SK-N-SH treated with all-trans-retinoic acid at 6 μM for 48 hours (cell line): ENCODE measurements at places on chromosomes 13 and 19.

- ATAC-seq = no peak
These were observed 54.0 kb upstream of the C13orf46 start for GRCh38 chr13:114027826-114028225.

- ATAC-seq = no peak
These were observed 5.9 kb downstream of the MTMR6 start for GRCh38 chr13:25281193-25281934.

- ATAC-seq = no peak
These were observed 101.8 kb downstream of the SOX1 start for GRCh38 chr13:112168761-112169160.

- ATAC-seq = peak; percentile 66
These were observed 529.2 kb upstream of the NBEA start for GRCh38 chr13:34412817-34413375.

DNA sequence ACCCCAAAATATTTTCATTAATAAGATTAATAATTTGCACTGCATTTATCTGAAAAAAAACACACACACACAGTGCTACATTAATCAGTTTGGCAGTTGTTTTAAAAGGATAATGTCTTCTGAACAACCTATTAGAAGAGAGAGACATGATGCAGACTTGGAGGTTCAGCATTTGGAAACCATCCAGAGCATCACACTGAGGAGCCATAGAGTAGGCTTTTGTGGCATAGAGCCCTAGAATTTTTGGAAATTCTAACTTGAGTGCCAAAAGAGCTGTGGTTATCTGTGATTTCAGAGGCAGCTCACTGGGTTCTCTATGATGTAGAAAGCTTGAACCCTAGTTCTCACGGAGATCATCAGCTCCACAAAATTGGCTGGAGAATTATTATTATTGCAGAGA, 90.2 kb downstream of the RFC3 start:
- ATAC-seq = no peak

- no peak for ATAC-seq
These were observed 17.5 kb upstream of the LGALS14 start for GRCh38 chr19:39686739-39687138.

DNA sequence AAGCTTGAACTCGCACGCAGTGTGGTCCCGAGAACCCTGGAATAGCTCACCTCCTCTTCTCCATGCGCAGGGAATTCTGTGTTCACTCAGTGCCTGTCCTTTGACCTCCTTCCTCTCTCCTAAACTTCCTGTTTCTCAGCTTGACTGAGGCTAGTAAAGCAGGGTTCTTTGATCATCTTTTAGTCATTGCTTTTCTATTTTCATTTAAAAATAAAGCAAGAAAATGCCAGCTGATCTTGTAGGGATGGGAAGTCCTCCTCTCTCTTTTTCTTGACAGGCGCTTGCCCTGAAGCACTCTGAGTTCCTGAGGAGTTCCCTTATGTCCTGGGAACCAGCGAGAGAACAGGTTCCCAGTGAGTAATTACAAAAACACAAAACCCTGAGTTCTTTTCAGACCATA, 62.8 kb downstream of the ARHGEF7 start:
- no peak for ATAC-seq

- peak; percentile 37; the same call in 2 of the 3 replicates for ATAC-seq
These were observed 38.1 kb upstream of the ZNF766 start for GRCh38 chr19:52231154-52231910.

DNA sequence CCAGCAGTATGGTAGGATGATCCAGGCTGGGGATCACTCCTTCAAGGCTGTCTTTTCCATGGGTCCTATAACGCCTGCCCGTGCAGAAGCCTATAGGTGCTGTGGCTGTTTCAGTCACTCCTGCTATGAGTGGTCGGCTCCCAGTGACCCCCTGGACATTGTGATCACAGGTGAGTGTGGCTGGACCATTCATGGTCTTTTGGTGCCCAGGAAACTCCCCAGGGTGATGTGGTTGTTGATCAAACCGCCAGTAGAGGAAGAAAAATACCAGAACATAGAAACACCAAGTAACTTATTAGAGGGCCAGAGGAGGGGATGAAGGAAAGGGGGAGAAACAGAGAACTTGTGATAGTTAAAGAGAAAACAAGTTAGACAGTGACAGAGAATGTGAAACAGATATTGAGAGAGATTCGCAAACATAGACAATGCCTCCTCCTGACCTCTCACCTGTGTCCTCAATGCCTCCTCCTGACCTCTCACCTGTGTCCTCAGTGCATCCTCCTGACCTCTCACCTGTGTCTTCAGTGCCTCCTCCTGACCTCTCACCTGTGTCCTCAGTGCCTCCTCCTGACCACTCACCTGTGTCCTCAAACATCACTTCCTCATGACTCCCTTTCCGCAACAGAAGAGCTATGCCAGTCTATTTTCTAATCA, 19.4 kb downstream of the LAIR2 start:
- no peak for ATAC-seq

DNA sequence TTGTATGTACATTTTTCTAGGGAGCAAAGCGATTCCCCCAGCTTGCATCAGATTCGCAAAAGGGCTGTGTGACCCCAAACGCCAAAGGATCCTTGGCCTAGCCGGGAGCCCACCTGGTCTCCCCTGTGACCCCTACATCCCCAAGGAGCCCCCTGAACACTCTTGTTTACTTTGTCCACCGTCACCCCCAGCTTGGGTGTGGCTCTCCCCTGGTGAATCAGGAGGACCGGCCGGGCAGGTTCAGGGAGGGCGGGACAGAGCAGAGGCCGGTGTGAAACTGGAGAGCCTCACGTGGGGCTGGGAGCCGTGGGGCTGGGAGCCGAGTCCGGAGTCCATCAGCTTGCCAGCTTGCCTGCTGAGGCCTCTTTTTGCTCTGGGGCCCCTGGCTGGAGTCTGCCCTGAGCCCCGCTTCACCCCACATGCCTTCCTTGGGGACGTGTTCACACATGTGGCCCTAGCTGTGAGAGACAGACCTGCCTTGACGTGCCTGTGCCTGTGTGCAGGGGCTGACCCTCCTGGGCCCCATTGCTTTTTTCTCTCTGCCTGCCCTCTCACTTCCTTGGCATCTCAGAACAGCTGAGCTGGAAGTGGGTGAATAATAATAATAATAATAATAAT, 2.0 kb downstream of the ITPKC start:
- no peak for ATAC-seq

GRCh38 chr13:30103161-30103840, 204.1 kb downstream of the KATNAL1 start:
- peak; percentile 39 for ATAC-seq

DNA sequence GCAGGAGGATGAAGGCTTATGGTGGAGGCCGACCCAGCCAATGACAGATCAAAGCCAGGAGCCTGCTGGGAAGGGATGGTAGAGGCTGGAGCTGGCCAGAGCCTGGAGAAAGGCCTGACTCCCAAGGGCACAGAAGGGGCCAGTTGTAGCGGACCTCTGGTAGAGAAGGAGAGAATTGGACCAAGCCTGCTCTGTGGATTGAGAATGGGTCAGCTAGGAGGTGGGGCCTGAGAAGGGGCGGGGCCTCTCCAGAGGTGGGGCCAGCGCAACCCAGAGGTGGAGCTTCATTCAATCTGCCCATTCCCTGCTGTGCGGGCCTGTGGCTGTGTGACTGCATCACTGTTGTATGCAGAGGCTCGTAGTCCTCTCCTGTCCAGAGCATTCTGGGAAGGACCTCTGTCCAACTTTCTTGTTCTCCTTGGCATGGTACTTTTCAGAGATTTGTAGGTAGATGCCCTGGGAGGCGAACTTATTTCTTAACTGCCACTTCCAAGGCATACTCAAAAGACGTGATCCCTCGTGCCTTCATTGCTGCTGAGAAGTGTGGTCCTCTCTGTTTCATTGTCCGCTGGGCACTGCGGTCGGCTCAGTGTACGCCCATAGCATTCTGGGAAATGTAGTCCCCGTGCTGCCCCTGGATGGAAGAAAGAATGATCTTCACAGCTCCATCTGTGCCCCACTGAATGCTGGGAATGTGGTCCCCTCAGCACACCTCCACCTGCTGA, 6.7 kb downstream of the GRIN2D start:
- peak; percentile 54 for ATAC-seq

DNA sequence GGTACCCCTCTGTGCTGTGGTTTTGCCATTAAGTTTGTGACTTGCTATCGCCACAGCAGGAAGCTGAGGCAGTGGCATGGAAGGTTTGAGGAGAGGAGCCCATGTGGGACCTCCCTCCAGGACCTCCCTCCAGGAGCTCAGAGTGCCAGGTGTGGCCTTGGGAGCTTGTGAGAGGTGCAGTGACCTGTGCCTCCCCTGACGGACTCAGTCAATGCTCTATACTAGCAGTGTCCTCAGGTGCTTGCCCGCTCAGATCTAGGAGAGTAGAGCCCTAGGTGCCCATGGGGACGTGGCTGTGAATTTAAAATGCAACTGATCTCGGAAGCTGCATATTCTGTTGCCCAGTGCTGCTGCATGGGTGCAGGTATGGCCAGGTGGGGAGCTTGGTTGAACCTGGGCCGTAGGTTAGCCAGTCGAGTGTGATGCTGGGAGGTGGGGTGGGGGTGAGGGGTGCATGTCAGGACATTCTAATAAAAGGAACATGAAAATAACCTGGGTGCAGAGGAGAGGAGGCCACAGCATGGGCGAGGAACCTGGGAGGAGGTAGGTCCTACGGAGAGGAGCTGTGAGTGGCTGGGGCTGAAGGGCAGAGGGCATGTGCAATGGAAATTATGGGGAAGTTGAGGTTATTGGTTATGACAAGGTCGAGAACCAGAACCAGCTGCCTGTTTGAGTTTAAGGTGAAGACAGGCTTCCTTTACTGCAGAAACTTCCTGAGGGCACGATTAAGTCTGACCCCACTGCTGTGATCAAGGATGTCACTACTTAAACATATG, 41.6 kb downstream of the TEX29 start:
- ATAC-seq = no peak

- no peak for ATAC-seq
These were observed 79.0 kb downstream of the INSR start for GRCh38 chr19:7215176-7215575.

DNA sequence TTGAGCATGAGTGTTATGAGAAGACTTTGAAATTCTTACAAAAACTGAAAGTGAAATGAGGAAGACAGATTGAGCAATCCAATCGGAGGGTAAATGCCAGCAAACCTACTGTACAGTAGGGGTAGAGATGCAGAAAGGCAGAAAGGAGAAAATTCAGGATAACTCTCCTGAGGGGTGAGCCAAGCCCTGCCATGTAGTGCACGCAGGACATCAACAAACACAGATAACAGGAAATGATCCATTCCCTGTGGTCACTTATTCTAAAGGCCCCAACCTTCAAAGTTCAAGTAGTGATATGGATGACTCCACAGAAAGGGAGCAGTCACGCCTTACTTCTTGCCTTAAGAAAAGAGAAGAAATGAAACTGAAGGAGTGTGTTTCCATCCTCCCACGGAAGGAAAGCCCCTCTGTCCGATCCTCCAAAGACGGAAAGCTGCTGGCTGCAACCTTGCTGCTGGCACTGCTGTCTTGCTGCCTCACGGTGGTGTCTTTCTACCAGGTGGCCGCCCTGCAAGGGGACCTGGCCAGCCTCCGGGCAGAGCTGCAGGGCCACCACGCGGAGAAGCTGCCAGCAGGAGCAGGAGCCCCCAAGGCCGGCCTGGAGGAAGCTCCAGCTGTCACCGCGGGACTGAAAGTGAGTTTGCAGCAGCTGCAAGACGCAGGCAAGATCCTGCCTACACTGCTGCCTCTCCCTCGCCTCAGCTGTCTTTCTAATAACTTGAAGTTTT, at the start of gene TNFSF13B:
TNFSF13B (plus strand) TSS at position 118 of the 728 bp plus-strand sequence; CDS start at position 296, 178 bp downstream.
- no peak for ATAC-seq

DNA sequence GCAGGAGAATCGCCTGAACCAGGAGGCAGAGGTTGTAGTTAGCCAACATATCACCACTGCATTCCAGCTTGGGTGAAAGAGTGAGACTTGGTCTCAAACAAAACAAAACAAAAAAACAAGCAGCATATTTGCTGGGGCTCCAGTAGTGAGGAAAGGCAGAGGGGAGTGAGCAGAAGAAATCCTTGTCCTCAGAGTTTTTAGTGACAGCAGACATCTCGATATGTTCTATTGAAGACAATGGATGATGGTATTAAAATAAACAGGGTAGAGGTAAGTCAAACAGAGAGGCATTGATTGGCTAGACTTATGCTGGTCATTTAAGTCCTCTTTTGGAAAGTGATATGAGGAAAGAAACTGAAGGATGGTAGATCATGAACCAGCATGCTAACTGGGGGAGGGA, 19.0 kb downstream of the NLRP7 start:
- no peak for ATAC-seq

DNA sequence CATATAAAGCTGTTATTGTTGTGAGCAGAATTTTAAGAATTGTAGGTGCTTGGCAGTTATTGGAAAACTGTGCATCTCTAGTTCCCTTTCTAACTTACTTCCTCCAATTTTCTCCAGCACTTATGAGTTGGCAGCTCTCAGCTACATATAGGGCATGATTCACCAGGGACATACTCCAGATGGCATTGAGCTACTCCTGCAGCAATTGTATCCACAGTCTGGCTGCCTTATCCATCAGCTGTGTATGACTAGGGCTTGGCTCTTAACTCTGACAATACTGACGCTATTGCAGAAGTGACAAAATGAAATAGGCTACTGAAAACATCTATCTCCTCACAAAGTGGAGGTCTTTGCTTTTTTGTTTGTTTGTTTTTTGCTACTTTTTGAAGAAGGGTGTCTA, 276.7 kb downstream of the POU4F1 start:
- peak; percentile 93 for ATAC-seq

DNA sequence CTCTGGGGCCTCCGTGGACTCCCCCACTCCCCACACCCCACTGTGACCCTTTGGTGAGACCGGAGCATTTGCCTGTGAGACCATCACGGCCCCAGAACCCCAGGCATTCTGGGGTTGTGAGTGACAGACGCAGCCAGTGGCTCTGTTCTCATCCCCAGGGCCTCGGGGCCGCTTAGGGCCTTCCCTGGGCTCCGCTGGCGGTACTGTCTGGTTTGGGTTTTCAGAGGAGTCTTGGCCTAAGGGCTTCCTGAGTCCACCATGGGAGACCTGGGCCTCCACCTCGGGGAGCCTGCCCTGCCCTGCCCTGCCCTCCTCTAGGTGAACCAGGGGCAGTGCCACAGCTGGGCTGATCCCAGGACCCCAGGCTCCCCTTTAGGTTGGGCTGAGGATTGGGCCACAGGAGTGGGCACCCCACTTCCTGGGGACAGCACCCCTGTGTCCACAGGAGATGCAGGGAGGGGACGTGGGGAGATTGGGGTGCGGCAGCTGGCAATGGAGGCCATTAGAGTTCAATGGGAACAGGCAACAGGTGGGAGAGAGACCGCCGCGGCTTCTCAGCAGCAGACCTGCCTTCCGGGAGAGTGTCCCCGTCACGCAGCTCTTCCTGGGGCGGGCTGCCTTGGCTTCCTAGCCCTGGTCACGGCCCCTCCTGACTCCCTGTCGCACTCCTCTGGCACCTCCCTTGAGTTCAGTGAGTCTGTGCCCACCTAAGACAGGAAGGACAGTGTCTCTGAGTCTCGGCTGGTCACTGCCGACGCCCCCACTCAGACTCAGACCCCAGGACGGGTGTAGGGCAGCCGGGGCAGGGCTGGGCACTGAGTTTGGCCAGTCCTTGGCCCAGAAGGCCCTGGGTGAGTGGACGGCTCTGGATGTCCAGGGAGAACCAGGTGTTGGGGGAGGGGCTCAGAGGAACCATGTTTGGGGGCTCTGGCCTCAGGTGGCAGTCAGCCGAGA, 164.1 kb downstream of the KDM4B start:
- ATAC-seq = no peak

- ATAC-seq = no peak
These were observed 194.5 kb downstream of the DACH1 start for GRCh38 chr13:71672512-71672911.
